T-helper 1 cell (primary cell): ENCODE measurements at places on chromosomes 6 and 20.
A peak's percentile ranks its signal among the peaks of the same experiment; 100 is the strongest.

DNA sequence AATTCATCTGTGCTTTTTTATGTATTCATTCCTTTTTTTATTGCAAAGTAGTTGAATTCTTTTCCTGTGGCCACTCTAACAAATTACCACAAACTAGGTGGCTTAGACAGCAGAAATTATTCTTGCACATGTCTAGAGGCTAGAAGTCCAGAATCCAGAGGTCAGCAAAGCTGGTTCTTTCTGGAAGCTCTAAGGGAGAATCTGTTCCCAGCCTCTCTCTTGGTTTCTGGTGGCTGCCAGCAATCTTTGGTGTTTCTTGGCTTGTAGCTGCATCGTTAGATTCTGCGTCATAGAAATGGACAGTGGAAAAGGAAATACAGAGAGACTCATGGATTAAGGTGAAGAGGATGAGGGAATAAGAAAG is 39.3 kb downstream of the GSTA2 start:
- DNase-seq = no peak

- peak; percentile 53 for DNase-seq
These were observed 936 bp downstream of the ZDHHC14 start for GRCh38 chr6:157381631-157382621.

DNA sequence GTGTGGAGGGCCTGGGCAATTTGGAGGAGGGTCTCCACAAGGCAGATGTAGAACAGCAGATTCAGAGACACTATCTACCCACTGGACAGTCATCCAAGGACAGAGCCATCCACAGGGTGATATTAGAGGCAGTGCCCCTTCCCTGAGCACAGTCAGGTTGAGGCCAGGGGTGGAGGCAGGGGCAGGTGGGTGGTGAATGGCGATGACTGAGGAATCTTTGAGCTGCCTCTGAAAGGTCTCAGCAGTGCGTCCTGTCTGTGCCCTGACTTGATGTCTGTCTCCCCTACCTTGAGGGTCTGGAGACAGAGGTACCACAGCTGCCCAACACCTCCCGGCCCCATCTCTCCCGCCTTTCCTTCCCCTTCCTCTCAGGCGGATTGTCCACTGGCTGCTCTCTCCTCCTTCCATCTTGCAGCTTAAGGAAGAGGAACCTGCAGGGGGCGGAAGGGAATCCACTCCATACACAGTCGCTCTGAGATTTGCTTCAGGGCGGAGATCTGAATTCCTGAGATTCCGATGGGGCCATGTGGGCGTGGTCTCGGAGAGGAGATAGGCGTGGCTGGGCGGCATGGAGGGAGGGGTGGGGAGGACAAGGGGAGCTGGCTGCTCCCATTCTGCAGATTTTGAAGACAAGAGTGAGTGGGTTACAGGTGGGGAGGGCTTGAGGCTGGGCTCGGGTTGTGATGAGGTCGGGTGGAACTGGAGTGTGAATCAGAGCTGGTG is 1.7 kb downstream of the MUCL3 start:
- DNase-seq = no peak

GRCh38 chr20:59071216-59071615 is 28.6 kb upstream of the PRELID3B start:
- no peak for DNase-seq

GRCh38 chr20:16257813-16258430 is 315.3 kb downstream of the KIF16B start:
- DNase-seq = no peak

DNA sequence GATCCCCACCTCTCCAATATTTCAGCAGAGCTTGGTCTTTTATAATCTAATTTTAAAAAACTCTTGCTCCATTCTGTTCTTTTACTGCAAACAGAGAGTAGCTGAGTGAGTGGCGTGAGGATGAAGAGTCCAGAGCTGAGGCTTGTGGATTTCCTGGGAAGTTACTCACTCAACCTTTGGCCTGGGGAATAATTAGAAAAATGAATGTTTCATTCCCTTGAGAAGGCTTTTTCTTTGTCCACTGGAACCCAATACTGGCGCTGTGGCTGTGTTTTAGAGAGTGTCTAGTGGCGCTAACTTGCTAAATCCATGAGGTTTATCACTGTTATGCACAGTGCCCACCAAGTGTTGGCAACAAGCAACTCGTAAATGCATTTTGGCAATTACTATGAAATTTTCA is 251.5 kb downstream of the HIVEP2 start:
- DNase-seq = no peak

DNA sequence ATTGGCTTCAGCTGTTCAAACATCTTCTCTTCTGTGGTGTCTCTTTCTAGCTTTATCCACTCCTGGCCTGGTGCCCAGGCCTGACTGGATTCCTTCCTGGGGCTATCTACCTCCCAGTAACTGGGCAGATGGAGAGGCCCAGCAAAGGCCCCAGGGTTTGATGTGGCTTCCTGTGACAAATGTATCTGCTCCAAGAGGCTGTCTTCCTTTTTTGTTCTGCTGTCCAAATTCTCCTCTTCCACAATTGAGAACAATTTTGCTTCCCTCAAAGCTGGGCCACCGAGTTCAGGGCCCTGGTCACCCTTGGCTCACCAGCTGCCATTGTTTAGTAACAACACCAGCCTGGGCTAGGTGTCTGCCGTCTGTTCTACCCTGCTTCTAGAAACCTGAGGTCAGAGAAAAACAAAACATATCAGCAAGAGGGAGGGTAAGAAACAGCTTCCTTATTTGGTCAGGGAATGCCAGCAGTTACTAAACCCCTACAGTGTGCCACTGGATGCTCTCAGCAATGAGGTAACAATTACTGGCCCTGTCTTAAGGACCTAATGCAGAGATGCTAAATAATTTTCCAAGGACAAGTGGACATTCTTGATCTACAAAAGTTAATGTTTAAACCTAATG is 3.9 kb downstream of the ZFP57 start:
- no peak for DNase-seq

- DNase-seq = no peak
These were observed 15.6 kb downstream of the ENPP1 start for GRCh38 chr6:131823276-131823902.

- no peak for DNase-seq
These were observed 9.8 kb downstream of the PGM3 start for GRCh38 chr6:83183082-83183828.

DNA sequence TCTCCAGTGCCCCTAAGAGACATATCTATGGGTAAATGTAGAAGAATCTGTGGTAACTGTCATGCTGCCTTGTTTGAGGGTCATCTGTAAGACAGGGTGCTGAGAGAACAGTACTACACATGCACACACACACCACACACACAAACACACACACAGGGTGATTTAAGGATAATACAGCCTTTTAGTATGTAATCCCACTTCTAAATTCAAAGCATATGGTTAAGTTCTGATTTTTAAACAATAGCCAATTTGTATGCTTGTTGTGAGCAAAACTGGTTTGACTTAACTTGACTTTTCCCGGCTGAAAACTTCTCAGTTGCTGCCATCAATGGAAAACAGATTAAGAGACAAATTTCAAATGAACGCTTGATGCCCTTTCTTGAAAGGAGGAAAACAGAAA is 241.8 kb downstream of the ADGRG6 start:
- no peak for DNase-seq

DNA sequence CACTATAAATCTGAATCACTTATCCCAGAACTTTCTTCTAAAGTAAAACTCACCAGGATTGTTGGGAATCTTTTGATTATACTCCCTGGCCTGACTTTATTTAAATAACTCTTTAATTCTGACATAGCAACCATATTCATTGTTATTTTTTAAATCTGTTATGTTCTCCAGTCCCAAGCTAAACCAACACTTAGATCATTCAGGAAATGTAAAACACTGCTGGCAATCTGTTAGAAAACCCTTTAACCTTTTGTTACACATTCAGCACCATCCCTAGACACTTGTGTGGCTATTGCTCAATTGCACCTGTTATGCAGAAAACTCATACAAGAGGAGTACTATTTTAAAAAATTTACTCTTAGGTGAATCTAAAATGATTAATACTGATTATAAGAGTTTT is 101.8 kb upstream of the NHSL1 start:
- DNase-seq = no peak

GRCh38 chr6:137717074-137718073 is 149.7 kb upstream of the TNFAIP3 start:
- DNase-seq = peak; percentile 76

GRCh38 chr6:161465403-161465802 is 191.5 kb upstream of the AGPAT4 start:
- DNase-seq = no peak

DNA sequence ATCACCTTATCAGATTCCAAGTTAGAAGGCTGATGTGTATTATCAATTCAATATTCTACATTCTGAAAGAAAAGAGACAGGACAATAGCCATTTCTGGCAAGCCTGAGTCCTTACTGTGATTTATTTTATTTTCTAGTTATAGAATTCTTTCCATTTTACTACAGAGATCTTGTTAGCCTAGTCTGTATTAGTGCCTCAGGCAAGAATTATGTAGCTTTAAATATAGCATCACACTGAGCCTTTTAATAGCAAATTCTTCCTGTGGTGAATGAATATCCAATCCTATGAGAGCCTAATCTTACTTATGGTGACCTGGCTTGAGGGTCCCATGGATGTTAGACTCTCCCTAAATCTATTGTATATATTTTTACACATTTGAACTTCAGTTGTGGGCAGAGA is 732.8 kb upstream of the CITED2 start:
- DNase-seq = no peak

DNA sequence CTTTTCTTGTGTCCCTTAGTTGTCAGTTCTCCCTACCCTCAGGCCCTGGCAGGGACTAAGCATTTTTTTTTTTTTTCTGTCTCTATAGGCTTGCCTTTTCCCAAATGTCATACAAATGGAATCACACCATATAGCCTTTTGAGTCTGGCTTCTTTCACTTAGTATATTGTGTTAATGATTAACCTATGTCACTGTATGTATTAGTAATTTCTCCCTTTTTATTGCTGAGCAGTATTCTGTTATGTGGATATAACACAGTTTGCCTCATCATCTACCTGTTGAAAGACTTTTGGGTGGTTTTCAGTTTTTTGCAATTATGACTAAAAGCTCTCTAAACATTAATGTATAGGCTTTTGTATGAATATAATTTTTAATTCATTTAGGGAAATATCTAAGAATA is 16.0 kb upstream of the FBXO30 start:
- no peak for DNase-seq

DNA sequence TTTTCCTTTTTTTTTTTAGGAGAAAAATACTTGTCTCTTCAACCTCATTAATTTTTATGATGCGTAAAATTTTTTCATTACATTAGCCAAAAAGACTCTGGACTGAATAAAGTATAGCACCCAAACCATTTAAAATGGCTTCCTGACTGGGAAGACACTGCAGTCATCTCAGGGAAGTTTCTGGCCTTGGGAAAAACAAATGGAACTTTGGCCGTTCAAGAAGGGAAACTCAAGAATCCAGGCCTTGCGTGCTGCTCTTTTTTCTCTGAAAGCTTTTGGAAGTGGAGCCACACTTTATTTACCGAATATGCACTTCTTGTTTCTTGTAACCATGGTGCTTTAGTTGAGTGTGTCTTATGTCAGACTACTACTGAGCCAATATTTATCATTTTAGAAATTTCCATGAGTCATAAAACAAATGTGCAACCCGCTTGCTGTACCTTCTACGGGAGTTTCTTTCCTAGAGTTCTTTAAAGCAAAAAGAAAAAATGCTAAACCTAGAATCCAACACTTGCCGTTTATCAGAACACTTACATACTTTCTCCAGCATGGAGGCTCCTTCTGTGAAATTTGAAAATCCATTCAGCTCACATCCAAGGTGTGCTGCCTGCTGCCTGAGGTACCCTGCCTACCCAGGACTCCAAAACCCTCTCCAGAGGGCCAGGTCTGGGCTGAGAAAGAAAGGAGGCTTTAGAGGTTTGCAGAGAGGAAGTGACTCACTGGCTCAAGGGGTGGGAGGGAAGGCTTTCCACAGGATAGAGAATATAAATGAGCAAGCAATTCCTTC is 11.5 kb upstream of the DSTN start:
- peak; percentile 27 for DNase-seq

DNA sequence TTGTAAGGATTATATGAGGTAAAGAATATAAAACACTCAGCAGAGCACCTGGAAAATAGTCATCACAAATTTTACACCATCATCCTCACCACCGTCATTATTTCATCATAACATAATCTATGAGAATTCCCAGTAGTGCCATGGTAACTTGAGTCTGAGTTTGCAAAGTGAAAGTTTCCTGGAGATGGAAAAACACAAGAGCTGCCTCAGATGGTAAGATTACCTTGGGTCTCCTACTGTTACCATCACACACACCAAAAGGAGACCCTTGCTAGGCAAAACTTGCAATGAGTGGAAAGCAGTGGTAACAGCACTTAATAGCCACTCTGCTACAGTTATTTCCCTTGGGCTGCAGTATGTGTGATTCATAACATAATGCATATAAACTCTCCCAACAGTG is 589.8 kb downstream of the RNF144B start:
- no peak for DNase-seq

- DNase-seq = no peak
These were observed 34.9 kb downstream of the NHLRC1 start for GRCh38 chr6:18087396-18088165.

DNA sequence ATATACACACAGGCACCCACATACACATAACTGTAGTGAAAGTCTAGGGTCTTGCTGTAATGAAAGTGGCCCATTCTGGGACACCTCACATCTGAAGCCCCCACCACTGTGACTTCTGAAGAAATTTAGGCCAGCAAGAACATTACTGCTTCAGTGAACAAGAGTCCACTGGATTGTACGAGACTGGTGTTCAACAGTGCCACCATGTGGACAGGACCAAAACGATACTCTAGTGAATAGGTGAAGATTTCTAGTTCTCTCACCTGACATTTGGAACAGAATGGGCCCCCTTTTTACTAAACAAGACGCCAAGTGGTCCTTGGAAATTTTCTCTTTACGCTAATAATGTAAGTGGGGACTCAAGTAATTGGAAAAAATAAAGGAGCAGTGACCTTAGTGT is 156.9 kb downstream of the MAFB start:
- no peak for DNase-seq

DNA sequence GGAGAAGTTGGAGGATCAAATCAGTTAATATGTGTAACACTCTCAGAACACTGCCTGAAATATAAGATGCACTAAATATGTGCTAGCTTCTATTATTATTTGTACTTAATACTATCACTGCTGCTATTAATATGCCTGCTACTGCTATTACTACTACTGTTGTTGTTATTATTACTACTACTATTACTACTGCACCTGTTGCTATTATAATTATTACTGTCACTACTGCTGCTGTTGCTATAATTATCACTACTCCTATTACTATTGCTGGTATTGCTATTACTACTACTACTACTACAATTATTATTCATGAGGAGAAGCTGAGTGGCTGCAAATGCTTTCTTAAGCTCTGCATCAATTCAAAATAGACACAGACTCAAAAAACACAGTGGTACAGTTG is 16.7 kb upstream of the SSTR4 start:
- DNase-seq = no peak

- DNase-seq = no peak
These were observed 7.8 kb downstream of the PDE10A start for GRCh38 chr6:165655191-165655590.

- no peak for DNase-seq
These were observed 48.2 kb downstream of the HBS1L start for GRCh38 chr6:135006386-135006914.

- DNase-seq = no peak
These were observed 87.8 kb downstream of the UTRN start for GRCh38 chr6:144372611-144373594.
